Foreskin fibroblast (primary cell): ENCODE measurements at places on chromosomes 2 and 18.
A peak's percentile ranks its signal among the peaks of the same experiment; 100 is the strongest.

- peak; percentile 100 for DNase-seq
Measured at GRCh38 chr2:43269074-43269572, 42.7 kb upstream of the ZFP36L2 start.

DNA sequence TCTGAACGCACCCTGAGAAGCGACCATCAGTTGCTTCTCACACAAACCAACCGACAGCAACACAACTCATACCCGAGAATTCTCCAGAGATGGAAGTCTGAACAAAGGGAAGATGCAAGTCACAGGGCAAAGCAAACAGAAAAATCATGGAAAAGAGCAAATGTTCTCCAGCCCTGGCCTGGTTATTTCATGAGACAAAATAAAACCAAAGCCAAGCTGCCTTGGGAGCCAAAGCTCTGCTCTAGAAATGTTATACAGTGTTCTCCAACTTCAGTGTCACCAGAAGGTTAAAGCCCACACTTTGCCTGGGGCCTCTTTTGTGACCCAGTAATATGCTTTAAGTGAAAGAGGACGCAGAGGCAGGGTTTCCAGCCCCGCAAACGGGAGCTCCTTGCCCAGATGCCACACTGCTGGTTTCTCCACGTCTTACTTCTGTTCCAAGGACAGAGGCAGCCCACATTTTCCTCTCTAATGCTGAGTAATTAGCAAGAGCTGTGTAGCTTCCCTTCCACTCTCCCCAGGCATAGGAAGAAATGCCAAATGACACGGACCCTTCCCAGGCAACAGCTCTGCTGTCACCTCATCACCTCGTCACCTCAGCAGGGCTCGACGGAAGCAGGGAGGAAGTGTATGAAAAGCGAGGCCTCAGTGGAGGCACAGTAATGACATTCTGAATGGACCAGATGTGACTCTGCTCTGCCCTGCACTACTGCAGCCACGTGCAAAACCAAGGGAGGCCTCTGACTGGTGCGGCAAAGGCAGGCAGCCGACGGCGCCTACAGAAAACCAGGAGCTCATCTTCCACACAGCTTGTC, 64.7 kb downstream of the FBXO15 start:
- DNase-seq, result peak; percentile 30

DNA sequence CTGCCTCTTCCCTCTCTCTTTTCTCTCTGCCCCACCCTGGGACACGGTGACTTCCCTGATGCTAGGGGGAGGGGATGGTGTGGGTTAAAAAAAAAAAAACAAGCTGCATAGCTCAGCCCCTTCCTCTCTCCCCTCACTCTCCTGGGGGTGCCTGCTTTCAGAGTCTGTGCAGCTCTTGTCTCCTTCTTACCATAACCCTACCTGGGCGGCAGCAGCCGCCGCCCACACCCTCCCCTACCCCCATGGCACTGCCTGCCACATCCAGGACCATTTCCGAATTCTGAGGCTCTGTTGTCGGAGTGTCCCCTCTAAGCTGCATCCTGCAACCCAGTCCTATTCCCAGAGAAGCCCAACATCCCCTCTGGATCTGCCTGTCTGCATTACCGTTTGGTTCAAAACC, 16.0 kb downstream of the TTC32 start:
- no peak for DNase-seq

- no peak for DNase-seq
Measured at GRCh38 chr2:230842473-230842872, 22.3 kb upstream of the ITM2C start.

DNA sequence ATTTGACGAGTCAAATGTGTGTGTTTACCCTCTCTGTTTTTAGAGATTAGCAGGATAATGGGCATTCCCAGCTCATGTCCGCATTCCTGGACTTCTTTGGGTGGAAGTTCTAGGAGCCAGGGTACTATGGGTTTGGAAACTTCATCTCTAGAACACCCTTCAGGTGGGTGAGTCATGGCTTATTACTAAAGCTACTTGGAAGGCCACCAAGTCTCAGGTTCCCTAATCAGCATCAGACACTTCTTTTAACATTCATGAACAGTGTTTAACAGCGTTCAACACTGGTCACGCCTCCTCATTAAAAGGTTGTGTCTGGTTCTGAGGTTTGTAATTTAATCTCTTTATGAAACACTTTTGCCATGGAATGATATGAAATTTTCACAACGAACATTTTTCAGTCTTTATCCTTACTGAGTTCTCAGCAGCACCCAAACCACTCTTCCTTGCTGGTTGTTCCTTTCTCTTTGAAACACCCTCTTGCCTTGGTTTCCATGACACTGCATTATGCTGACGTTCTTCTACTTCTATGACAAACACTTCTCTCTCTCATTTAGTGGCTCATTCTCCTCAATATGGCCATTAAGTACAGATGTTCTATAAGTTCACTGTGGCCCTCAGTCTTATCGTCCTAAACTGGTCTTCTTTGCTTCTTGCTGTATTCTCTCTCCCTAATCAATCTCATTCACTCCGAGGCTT, 49.3 kb downstream of the MMADHC start:
- DNase-seq, result no peak

DNA sequence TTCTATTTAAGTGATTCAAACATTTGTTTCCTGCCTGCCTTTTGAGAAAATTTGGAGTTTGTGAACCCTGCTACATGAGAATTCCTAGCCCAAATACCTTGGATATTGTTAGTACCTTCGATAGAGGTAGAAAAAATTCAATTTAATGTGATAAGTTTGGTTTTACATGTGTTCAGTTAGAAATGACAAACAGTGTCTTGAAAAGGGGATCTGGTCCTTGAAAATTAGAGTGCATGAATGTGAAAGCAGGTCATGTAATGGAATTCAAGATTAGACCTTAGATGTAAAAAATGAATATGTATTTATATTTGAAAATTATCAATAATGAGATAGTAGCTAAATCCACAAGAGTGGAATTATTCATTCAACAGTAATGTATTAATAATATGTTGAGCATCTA, 70.5 kb downstream of the PIK3C3 start:
- no peak for DNase-seq

DNA sequence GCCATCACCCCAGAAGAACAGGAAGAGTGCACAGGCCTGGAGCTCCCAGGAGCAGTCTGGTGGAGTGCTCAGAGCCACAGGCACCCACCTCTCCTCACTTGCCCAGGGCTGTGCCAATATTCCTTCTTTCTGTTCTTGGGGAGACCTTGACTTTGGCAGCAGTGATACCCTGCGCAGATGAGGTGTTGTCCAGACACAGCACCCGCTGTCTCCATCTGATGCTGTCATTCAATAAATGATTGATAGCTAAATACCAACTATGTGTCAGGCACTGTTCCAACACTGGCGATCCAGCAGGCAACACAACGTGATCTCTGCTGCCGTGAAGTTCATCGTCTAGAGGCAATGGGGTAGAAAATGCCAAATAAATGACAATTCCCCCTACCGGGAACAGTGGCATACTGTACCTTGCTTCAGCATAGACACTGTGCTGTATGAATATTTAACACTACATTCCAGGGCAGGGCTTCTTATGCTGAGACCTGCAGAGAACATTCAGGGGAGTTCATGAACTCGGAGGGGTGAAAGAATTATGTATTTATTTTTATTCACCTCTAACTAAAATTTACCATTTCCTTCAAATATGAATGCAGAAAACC, 320.5 kb upstream of the NCKAP5 start:
- DNase-seq, result no peak

- no peak for DNase-seq
Measured at GRCh38 chr2:241503776-241504392, 4.5 kb downstream of the STK25 start.

- DNase-seq, result no peak
Measured at GRCh38 chr2:24948506-24948905, 23.2 kb downstream of the DNAJC27 start.
